Gastroesophageal sphincter (tissue), 4 donors: ENCODE measurements at places on chromosomes 4 and X.

DNA sequence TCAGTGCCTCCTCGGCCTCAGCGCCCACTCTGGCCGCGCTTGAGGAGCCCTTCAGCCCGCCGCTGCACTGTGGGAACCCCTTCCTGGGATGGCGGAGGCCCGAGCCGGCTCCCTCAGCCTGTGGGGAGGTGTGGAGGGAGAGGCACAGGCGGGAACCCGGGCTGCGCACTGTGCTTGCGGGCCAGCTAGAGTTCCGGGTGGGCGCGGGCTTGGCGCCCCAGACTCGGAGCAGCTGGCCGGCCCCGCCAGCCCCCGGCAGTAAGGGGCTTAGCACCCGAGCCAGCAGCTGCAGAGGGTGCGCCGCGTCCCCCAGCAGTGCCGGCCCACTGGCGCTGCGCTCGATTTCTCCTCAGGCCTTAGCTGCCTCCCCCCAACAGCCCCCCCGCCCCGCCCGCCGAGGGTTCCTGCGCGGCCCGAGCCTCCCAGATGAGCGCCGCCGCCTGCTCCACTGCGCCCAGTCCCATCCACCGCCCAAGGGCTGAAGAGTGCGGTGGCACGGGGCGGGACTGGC, 1137.0 kb downstream of the PCDH18 start:
- no peak for ATAC-seq

- ATAC-seq, result no peak
Observed at GRCh38 chr4:108492816-108493595, 127.4 kb upstream of the RPL34 start.

- no peak for ATAC-seq
Observed at GRCh38 chr4:65791111-65791811, 121.0 kb upstream of the EPHA5 start.

GRCh38 chrX:42054256-42054655, 130.9 kb upstream of the CASK start:
- ATAC-seq, result no peak

GRCh38 chr4:21596521-21596920, 352.1 kb downstream of the KCNIP4 start:
- ATAC-seq, result no peak
